ENCODE measurements at places on chromosomes 7 and 10. TPM values are rescaled to one million over a fixed set of nuclear protein-coding genes. Genes with fewer than 3 reads are reported as not detected.

Gene ENO4
- polyA plus RNA-seq, result 0.03 TPM

Gene C7orf33
- not detected for polyA plus RNA-seq

Gene CCDC172
- polyA plus RNA-seq, result not detected

Gene APBB1IP
- polyA plus RNA-seq, result 0.99 TPM

Gene SPDYE5
- not detected for polyA plus RNA-seq

Gene PLXNA4
- polyA plus RNA-seq, result 1.8 TPM

DNA sequence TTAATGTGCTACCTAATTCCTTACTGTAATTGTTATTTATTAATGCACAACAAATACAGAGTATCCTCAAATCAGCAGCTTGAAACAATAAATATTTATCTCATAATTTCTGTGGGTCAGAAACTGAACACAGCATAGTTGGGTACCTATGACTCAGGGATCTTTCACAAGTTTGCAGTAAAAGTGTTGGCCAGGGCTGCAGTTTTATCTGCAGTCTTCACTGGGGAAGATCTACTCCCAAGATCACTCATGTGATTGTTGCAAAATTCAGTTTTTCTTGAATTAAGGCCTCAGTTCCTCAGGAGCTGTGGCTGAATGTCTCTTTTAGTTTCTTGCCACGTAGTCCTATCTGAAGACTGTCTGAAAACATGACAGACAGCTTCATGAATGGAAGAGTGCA, 237.8 kb downstream of the ZWINT start:
- no peaks in the 10 kb centered on the region for H3K4me1 ChIP-seq
- H3K27ac ChIP-seq, result no peak overlapping the region
- DNase-seq, result no peak
- H3K36me3 ChIP-seq, result no peaks in the 10 kb centered on the region

DNA sequence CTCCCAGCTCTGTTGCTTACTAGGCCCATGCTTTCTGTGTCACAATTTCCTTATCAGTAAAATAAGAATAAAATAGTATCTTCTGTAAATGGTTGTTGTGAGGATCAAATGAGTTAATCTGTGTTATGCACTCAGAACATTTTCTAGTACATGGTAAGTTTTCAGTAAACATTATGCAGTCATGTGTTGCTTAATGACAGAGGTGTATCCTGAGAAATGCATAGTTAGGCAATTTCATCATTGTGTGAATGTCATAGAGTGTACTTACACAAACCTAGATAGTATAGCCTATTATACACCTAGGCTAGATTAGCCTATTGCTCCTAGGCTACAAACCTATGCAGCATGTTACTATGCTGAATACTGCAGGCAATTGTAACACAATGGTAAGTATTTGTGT, 4.4 kb downstream of the PTTG1IP2 start:
- H3K36me3 ChIP-seq, result no peaks in the 10 kb centered on the region
- no peaks in the 10 kb centered on the region for H3K4me1 ChIP-seq
- no peak overlapping the region for H3K27ac ChIP-seq
- DNase-seq, result no peak

- no peaks in the 10 kb centered on the region for H3K36me3 ChIP-seq
- H3K4me1 ChIP-seq, result no peaks in the 10 kb centered on the region
- H3K4me3 ChIP-seq, result no peak overlapping the region
- no peak for DNase-seq
Measured at GRCh38 chr7:16428672-16429071, 7.3 kb upstream of the CRPPA start.

DNA sequence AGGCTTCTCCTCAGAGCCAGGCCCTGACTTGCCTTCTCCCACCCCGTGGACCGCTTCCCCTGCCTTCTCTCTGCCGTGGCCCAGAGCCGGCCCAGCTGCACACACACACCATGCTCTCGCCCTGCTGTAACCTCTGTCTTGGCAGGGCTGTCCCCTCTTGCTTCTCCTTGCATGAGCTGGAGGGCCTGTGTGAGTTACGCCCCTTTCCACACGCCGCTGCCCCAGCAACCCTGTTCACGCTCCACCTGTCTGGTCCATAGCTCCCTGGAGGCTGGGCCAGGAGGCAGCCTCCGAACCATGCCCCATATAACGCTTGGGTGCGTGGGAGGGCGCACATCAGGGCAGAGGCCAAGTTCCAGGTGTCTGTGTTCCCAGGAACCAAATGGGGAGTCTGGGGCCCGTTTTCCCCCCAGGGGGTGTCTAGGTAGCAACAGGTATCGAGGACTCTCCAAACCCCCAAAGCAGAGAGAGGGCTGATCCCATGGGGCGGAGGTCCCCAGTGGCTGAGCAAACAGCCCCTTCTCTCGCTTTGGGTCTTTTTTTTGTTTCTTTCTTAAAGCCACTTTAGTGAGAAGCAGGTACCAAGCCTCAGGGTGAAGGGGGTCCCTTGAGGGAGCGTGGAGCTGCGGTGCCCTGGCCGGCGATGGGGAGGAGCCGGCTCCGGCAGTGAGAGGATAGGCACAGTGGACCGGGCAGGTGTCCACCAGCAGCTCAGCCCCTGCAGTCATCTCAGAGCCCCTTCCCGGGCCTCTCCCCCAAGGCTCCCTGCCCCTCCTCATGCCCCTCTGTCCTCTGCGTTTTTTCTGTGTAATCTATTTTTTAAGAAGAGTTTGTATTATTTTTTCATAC, 38.0 kb downstream of the LIMK1 start:
- H3K4me1 ChIP-seq, result no peaks in the 10 kb centered on the region
- no peak overlapping the region for H3K27ac ChIP-seq
- H3K27me3 ChIP-seq, result no peaks in the 10 kb centered on the region
- H3K36me3 ChIP-seq, result no peaks in the 10 kb centered on the region

DNA sequence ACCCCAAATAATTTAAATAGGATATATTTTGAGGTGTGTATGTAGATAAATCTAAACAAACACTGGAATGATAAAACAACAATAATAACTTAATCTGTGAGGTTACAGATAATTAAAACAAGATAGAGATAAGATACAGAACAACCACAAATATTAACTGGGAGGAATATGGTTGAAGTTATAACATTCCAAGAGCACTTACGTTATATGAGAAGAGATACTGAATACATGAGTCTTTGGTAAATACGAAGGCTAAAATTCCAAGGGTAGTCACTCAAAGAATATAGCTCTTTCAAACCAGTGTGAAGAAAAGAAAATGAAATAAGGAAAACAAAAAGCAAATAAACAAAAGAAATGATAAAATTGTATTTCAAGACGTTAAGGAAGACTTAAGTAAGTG, 76.0 kb upstream of the MYO3A start:
- no peak overlapping the region for H3K4me3 ChIP-seq
- no peak overlapping the region for H3K27ac ChIP-seq
- no peak for DNase-seq

- H3K4me1 ChIP-seq, result peaks cover 4% of the 10 kb centered on the region
- no peaks in the 10 kb centered on the region for H3K27me3 ChIP-seq
- H3K4me3 ChIP-seq, result no peak overlapping the region
- H3K27ac ChIP-seq, result peak overlapping the region; percentile 64
Measured at GRCh38 chr7:22723637-22724036, 3.4 kb upstream of the IL6 start.

- H3K27me3 ChIP-seq, result no peaks in the 10 kb centered on the region
- no peaks in the 10 kb centered on the region for H3K36me3 ChIP-seq
- no peaks in the 10 kb centered on the region for H3K4me1 ChIP-seq
- H3K27ac ChIP-seq, result no peak overlapping the region
- no peak overlapping the region for H3K4me3 ChIP-seq
Measured at GRCh38 chr10:52453501-52453900, 139.4 kb downstream of the DKK1 start.

GRCh38 chr7:20470726-20471125, 140.0 kb downstream of the ITGB8 start:
- no peak overlapping the region for H3K27ac ChIP-seq
- H3K4me3 ChIP-seq, result no peak overlapping the region
- no peaks in the 10 kb centered on the region for H3K36me3 ChIP-seq
- no peak for DNase-seq
- H3K27me3 ChIP-seq, result no peaks in the 10 kb centered on the region
- H3K4me1 ChIP-seq, result peaks cover 10% of the 10 kb centered on the region

DNA sequence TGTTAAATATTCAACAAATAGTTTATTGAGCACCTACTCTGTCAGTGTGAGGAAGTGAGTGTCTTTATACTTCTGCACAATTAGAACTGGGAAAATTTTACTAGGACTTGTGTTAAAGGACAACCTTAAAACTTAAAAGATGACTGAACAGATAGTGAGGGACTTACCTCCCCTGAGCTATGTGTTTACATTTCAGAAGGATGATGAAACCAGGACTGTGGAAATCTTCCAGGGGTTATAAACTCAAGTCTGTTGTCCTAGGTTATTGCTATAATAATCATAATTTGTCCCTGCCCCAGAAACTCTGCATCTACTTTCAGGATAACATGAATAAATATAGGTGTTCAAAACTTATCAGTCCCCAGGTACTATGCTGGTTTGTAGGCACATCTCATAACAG, 261.0 kb upstream of the MKLN1 start:
- no peak for DNase-seq
- H3K27me3 ChIP-seq, result no peaks in the 10 kb centered on the region
- H3K27ac ChIP-seq, result no peak overlapping the region
- H3K4me3 ChIP-seq, result no peak overlapping the region
- peaks cover 43% of the 10 kb centered on the region for H3K4me1 ChIP-seq

DNA sequence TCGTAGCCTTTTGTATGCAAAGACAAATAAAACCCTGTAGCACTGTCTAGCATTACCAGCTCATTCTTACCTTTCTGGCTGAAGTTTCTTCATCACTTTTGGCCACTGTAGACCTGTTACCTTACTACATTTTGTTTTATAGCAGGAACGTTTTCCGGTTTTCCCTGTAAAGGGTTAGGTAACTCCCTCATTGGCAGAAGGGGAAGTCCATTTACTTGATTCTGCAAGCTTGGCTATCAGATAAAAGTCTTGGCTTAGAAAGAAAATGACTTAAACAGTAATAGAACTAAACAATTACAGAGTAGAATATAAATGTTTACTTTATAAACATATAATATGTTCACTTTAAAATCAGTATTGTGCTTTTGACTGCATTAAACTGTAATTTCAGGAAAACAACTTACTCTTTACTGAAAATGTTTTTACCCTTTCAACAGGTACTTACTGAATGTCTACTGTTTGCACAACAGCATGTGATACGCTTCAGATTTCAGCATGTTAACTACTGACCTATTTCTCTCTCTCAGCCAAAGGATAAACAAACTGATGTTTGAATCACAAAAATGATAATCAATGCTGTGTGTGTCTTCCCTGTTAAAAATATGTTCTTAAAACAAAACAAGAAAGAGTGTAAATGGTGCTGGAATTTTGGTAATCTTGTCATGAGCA, 67.1 kb downstream of the OTUD1 start:
- DNase-seq, result no peak
- H3K27ac ChIP-seq, result no peak overlapping the region
- no peaks in the 10 kb centered on the region for H3K4me1 ChIP-seq
- H3K27me3 ChIP-seq, result no peaks in the 10 kb centered on the region
- H3K4me3 ChIP-seq, result no peak overlapping the region

DNA sequence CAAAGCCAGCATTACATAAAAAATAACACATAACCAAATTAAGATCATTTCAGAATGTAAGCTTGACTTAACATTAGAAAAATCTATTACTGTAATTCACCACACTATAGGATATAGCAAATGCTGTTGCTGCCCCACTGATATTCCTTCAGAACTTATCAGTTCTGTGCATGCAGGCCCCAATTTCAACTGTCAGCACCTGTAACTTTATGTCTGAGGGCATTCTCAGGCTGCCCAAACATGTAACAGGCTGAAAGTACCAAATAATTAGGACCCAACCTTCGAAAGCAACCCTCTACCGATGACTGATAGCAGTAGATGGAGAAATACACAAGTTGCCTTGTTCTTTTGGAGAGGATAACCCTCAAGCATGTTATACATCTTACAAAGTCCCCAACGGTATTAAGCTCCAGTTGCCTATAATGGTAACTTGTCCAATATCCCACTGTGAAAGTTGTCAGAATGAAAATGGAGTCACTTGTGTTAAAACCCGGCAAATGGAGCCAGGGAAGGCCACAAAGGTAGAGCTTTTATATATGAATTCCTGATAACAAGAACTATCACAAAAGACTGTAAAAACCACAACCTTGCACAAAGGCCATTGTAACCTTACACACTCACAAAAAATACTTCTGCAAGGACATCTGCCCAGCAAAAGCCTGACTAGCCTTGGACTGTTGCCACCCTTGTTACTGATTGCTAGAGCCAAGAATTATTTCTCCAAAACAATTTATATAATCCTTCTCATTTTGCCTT, 66.9 kb upstream of the ZNF746 start:
- no peak overlapping the region for H3K4me3 ChIP-seq
- H3K36me3 ChIP-seq, result no peaks in the 10 kb centered on the region
- no peaks in the 10 kb centered on the region for H3K27me3 ChIP-seq

DNA sequence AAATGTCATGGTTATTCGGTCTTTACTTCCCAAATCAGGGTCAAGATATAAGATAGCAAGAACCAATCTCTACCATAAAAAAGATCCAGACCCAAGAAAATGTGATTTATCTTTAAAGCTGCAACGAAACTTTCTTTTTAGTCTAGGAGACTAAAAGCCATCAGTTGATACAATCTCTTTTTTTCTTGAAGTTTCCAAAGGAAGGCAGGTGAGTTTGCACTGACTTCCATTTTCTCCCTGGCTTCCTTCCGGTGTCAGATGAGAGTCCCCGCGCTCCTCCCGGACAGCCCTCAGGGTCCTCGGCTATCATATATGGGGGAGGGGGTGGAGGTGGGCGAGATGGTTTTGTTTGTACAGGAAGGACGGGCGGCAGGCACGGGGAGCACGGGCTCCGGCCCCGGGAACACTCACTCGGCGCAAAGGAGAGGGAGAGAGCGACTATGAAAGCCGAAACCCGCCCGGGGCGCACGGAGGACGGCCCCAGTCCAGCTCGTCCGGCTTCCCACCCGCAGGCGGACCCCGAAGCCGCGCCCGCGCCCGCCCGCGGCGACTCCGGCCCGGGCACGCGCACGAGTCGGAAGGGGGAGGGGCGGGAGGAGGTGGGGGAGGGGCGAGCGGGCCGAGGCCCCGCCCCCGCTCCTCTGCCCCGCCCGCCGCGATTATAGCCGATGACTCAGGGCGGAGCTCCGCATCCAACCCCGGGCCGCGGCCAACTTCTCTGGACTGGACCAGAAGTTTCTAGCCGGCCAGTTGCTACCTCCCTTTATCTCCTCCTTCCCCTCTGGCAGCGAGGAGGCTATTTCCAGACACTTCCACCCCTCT, at the start of gene BAG3:
Gene BAG3, plus strand, starts transcription at position 689 of the 822 bp plus-strand sequence. CDS start 296 bp downstream, outside the sequence.
- H3K4me3 ChIP-seq, result peak within 1 kb of the TSS; percentile 74
- H3K27ac ChIP-seq, result peak within 1 kb of the TSS; percentile 99
- no peaks in the 10 kb centered on the region for H3K27me3 ChIP-seq
- DNase-seq, result peak; percentile 97
- H3K36me3 ChIP-seq, result no peaks in the 10 kb centered on the region
